Stimulated activated CD8-positive, alpha-beta memory T cell treated with anti-CD3 and anti-CD28 coated beads, Interleukin-15, amount 100 ng/mL, for 24 hours (primary cell): ENCODE measurements at places on chromosomes 7 and 10.

- DNase-seq, result no peak
Measured at GRCh38 chr10:78960316-78960800, 108.4 kb upstream of the ZMIZ1 start.

DNA sequence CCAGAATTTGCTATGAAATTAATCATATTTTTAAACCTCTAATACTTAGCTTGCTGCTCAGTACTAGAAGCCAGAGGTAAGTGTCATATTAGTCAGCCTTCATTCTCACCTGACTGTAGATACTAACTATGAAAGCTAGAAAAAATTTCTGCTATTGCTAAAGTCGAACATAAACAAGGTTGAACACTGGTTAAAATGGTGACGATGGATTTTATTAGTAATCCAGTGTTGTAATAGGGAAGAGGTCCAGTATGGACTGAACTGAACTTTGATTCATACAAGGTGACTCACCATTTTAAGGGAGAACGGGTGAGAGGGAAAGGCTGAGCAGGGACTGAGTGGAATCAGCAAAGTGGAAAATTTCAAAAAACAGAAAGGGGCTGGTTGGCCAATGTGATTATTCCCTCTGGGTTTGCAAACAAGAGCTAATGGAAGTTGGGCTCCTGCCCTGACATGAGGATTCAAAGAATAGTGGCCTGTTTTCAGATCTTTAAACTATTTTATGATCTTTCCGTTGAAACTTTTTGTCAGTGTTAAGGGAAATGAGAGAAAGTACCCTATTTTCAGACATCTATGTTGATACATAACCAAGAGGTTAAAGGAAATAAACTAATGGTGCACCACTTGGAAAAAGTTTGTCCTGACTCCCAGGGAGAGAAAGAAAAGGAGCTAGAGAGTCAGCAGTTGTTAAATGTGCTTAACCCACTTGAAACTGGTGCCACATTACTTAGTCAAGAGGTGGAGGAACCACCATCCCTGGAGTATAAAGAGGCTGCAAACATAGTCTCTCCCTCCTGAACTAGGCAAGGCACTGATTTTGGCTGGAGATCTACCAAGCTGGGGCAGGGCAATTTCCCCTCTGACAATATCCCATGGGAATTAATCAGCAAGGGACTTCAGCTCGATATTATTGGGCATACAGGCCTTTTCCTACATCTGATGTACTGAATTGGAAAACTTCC is 15.3 kb upstream of the AKR1C1 start:
- no peak for DNase-seq

- no peak for DNase-seq
Measured at GRCh38 chr7:56099653-56100052, 6.6 kb downstream of the CHCHD2 start.

GRCh38 chr7:80997841-80998240 is 79.0 kb upstream of the SEMA3C start:
- DNase-seq, result no peak

DNA sequence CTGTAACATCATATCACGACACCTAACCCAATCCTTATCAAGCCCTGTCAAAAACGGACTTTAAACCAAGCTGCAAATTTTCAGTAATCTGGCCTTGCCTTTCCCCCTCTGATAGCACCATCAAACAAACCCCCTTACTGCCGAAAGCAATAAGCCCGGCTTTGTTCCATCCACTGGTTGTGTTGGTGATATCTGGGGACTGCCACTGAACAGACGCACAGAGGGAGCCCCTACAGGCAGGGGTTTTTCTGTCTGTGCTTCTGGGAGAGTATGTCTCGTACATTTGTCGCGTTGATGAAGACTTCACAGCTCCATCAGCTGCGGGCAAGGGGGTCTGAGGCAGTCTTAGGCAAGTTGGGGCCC is 550 bp upstream of the PLAU start:
- no peak for DNase-seq

DNA sequence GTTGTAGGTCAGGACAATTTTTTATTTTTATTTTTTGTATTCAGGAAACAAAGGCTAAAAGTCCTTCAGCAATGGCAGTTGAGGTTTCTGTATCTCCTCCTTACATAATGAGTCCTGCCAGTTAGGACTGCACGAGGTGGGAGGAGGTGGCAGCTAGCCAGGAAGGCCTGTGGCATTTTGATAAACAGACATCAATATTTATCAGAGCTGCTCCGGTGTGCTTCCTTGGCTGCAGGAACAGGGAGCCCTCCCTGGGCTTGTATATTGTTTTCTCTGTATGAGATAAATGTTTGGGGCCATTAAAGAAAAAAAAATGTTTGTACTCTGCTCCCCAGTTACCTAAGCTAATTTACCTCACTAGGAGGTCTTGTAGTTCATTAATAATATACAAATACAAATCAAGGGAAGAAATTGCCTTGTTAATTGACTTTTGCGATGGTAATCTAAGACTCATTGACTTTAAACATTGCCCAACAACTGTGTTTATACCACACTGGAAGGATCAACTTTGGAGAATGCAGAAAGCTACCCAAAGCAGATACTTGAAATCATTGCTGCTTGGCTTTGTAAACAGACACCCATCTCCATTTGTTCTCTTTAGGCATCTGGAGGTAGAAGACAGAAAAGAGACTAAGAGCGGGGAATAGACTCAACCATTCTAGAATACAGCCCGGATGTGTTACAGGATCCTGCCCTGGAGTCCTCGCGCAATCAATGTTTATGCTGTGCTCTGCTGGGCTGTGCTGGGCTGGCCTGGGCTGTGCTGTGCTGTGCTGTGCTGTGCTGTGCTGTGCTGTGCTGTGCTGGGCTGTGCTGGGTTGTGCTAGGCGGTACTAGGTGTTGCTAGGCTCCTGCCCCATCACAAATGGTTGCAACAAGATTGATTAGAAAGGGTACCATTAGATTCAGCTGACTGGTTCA is 36.5 kb upstream of the PDZD8 start:
- no peak for DNase-seq

DNA sequence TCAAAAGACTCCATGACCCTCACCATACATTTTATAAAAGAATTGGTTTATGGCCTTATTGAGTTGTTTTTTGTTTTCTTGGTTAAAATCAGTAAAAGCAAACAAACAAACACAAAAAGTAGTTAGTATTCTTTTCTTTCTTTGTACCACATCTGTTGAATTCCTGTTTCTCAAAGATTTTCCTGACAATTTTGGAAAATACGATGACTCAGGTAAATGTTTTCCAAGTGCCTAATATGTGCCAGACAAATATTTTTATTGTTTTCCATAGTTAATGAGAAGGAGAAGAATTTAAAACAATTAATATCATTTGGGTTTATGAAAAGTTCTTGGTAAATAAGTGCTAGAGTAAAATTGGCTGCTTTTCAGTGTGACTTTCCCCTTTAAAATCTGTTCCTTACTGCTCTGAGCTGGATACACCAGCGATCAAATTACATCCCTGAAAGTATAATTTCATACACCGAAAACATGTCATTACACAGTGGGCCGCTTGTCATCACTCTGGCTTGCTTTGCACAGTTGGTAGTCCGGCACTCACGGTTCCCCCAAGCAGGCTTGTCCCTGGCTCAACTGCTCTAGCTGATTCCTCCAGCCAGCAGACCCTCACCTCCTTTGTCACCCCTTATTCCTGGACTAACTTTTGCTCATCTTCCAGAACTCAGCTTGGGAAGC is 80.5 kb downstream of the TBXAS1 start:
- DNase-seq, result no peak

DNA sequence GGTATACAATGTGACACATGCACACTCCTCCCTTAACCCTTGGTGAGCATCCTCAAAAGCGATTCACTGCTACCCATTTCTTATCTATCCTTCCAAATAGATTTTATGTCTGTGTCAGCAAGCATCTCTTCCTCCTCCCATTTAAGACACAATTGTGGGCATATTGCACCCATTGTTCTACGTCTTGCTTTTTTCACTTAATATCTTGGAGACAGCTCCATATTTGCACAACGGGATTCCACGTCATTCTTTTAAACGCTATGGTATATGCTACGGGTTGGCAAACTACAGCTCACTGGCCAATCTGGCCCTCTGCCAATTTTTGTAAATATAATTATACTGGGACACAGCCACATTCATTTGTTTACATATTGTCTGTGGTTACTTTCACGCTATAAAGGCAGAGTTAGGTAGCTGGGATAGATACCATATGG is 88.6 kb downstream of the RNF216 start:
- no peak for DNase-seq

DNA sequence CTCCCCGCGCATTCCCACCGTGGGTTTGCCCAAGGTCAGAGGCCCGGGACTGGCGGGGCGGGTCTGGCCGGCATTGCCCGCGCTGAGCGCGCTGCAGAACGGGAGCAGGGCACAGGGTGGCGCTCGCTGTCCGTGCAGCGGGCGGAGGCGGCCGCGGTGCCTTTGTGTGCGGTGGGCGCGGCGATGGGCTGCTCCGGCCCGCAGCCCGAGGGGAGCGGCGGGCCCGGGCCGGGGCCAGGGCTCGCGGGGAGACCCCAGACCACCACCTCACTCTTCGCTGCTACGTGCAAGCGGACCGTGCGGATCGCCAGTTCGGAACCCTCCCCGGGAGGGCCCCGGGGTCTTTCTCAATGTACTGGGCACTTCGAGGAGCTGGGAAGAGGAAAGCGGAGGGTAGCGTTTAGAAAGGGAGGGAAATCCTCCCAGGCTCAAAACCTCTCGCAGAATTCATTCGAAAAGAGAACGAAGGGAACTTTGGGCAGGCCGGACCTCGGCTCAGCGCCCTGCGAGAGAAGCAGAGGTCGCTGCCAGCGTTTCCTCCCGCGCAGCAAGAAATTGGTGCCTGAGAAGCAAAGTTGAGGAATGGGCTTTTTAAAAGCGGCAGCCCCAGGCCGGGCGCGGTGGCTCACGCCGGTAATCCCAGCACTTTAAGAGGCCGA is 8.5 kb downstream of the SP8 start:
- no peak for DNase-seq

DNA sequence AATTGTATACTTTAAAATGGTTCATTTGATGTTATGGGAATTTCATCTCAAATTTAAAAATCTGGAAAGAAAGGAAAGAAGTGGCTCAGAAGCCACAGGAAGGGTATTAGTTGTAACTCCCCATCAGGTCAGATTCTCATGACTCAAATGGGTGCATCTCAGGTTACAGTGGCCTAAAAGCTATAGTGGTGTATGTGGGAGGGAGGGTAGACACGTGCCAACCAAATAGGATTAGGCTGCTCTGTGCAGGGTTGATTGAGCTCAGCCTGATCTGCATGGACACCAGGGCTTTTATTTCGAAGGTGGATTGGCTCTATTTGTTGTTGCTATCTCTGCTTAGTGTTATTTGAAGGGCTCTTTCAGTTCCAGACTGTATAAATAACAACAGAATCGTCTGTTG is 121.5 kb upstream of the PRR15 start:
- DNase-seq, result no peak

GRCh38 chr7:143042159-143042789 is 9.9 kb upstream of the OR6V1 start:
- DNase-seq, result no peak

- no peak for DNase-seq
Measured at GRCh38 chr10:11381511-11381910, 229.9 kb downstream of the USP6NL start.

DNA sequence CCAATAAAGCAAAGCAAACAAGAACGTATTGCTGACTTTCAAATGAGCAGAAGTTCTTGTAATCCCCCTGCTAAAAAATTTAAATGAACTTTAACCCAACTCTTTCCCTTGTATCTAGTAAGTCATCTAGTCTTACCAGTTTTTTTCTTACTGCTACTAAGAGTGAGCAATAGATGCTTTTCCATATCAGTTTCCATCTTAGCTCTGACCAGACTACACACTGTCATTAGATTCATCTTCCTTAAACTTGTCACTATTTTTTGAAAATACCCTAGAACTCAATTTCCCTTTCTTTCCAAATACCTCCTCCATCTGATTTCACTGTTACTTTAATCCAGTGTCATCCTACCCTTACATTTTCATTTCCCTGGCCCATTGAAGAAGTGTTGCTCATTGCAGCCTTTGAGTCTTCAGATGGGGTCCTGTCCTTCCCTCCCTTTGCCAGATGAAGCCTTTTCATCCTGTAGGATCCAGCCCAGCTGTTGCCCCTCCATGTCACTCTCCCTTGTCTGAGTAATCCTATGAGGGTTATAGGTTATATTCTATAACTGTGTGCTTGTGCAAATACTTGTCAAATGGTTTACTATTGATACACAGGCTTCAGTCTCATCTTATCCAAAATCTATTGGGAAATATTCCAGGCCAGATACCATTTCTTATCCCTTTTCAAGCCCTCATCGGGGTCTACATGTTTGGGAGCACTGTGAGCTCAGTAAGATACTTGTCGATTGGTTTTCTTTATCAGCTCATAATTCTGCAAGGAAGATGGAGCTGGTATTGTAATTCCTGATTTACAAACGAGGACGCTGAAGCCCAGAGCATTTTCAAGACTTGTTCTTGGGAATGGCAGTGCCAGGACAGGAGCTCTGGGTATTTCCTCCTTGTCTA is 51.5 kb upstream of the ITGB1 start:
- no peak for DNase-seq

- DNase-seq, result no peak
Measured at GRCh38 chr10:80718024-80718423, 180.3 kb downstream of the SH2D4B start.

DNA sequence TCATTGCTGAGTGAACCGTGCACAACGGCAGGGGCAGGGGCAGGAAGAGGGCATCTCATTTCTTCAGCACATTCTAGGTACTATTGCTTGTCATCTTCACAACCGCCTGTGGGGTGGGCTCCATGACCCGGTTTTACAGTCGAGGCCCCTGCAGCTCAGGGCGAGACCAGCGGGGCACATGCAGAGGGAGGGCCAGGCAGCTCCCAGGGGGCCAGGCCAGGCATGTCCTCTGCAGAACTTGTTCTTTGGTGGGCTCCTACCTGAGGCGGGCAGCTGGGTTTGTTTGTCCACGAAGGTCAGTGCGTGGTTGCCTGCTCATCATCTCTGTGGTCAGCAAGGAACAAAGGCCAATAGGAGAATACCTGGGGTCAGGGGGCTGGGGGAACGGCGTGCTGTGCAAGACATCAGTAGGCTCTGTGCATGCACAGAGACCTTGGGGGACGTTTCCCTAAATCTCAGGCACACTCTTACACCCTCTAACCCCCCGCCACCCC is 75.1 kb upstream of the LEP start:
- no peak for DNase-seq

GRCh38 chr10:96910488-96911395 is 78.6 kb downstream of the LCOR start:
- no peak for DNase-seq

GRCh38 chr10:127836966-127837365 is 55.8 kb downstream of the CLRN3 start:
- no peak for DNase-seq

DNA sequence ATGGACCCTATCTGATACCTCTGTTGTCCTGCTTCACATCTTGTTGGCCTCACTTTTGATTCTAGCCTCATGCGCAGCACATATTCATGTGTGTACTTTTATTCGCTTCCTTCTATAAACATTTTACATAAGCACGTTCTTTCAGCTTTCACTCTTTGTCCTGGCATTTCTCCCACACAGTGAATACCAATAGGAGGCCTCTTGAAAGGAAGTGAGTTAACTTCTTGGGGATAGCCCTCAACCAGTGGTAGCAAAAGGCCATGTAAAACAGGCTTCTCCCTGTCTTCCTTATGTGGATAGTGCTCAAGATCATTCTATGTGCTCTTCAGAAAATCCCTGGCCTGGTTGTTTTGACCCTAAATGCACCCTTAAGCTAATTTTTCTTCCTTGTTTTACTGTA is 633.9 kb upstream of the MBL2 start:
- no peak for DNase-seq
